Left lung (tissue), 14 donors: ENCODE measurements at places on chromosomes 11 and 22. TPM values are rescaled to one million over a fixed set of nuclear protein-coding genes. Genes with fewer than 3 reads are reported as not detected.
A peak's percentile ranks its signal among the peaks of the same experiment; 100 is the strongest.

Gene TNNT3
- total RNA-seq: 2.0 TPM

GRCh38 chr22:24554313-24555164, at the start of gene GUCD1:
Gene GUCD1, minus strand, starts transcription at chr22:24555138. Its CDS starts 147 bp downstream, at chr22:24554991.
- peak within 1 kb of the TSS; percentile 99 for H3K27ac ChIP-seq
- DNase-seq: peak; percentile 51
- H3K4me1 ChIP-seq: peaks cover 73% of the 10 kb centered on the region
- peak within 1 kb of the TSS; percentile 95 for H3K4me3 ChIP-seq
- no peaks in the 10 kb centered on the region for H3K27me3 ChIP-seq
- H3K36me3 ChIP-seq: peaks cover 23% of the 10 kb centered on the region

Gene TCN1
- total RNA-seq: 0.44 TPM

- H3K4me1 ChIP-seq: peaks cover 43% of the 10 kb centered on the region
- DNase-seq: no peak
- H3K27me3 ChIP-seq: no peaks in the 10 kb centered on the region
- H3K36me3 ChIP-seq: no peaks in the 10 kb centered on the region
- H3K4me3 ChIP-seq: no peak overlapping the region
- H3K27ac ChIP-seq: peak overlapping the region; percentile 79
Measured at GRCh38 chr11:12043221-12043620, 34.8 kb upstream of the DKK3 start.

DNA sequence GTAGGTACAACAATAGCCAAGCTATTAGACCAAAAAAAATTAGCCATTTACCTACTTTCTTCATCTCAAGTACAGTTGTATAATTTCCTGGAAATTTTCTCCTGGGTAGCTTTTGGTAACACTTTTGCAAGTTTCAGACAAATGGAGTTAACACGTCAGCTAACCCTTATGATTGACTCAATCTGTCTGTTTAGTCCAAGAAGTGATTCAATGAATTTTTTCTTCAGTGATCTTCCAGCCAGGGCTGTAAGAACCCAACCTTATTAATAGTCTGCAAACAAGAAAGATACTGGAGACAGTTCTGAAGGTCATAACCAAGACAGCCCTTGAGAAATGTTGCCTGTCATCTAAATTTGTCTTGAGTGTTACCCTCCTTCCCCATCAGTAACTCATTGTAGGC, 30.1 kb upstream of the FIBIN start:
- no peak overlapping the region for H3K27ac ChIP-seq
- H3K4me3 ChIP-seq: no peak overlapping the region
- no peaks in the 10 kb centered on the region for H3K27me3 ChIP-seq
- H3K4me1 ChIP-seq: no peaks in the 10 kb centered on the region
- no peak for DNase-seq

Gene THAP7
- 23.8 TPM for total RNA-seq

DNA sequence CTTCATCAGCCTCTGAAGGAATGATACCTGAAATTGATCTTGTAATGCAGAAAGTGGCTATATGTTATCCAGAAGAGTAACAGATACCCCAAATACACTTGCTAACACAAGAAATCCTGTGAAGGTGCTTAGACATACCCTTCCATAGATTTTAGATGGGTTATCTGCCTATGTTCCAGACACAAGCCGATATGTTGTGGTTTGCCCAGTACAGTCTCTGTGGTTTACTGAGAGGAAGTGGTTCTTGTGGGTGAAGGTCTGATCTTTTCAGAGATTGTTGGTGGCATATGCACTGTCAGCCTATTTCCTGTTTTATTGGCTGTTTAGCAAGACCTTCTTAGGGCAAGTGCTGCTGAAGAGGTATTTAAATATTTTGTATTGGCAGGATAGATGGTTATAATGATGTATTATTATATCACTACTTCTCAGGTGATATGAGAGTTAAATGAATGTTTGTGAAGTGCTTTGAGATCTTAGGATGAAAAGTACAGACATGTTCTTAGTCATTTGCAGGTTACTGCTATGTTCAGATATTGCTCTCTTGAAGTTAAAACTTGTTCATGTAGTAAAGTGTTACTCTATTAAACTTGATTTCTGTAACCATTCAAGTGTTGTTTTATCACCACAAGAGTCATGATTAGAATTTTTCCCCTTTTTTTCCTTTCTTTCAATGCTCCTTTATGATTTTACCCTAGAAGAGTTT, 8.2 kb downstream of the ARHGEF12 start:
- H3K27ac ChIP-seq: peak overlapping the region; percentile 17
- no peaks in the 10 kb centered on the region for H3K27me3 ChIP-seq
- H3K36me3 ChIP-seq: no peaks in the 10 kb centered on the region
- H3K4me1 ChIP-seq: peaks cover 34% of the 10 kb centered on the region
- DNase-seq: no peak
